Transverse colon (tissue), 4 donors: ENCODE measurements at places on chromosomes 7 and 10.

DNA sequence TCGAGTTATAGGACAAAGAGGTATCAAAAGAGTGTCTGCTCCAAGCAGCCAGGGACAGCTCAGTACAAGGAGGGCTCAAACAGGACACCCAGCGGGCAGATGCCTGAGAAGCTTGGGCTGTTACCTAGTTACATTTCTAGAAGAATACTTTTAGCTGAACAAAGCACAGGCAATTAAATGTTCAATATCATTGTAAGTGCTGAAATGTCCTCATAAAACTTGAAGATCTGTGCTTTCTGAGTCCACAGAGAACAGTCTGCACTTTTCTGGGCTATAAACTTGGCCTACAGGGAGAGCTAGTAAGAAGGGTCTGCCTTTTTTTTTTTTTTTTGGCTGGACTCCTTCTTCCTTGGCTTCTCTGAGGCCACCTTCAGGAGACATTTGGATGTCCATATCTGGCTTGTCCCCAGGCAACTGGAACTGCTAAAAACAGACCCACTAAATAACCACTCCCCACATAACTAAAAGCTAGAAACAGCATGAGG lies 123.2 kb downstream of the SLC16A9 start:
- DNase-seq, result no peak

DNA sequence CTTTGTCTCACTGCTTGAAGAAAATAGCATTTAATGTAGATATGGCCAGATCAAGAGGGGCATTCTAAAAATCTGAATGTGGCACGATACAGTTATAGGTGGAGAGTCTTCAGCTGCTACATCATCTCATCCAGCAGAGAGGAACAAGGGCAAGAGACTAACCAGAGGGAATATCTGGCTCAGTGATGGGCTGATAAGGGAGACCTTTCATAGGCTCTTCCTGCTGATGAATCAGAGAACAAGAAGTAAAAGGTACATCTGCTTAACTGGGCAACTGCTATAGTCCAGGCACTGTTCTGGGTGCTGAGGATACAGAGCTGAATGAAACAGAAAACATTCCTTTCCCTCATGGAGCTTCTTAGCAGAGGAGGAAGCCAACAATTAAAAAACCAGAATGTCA lies 37.9 kb downstream of the PIP4K2A start:
- no peak for DNase-seq

DNA sequence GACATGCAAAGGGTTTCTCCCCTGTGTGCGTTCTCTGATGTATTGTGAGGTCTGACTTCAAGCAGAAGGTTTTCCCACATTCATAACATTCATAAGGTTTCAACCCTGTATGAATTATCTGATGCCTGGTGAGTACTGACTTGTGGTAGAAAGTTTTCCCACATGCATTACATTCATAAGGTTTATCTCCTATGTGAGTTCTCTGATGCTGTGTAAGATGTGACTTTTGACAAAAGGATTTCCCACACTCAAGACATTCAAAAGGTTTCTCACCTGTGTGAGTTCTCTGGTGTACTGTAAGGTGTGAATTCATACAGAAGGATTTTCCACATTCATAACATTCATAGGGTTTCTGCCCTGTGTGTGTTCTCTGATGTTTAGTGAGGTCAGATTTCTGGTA lies 45.1 kb downstream of the ZNF33B start:
- no peak for DNase-seq

DNA sequence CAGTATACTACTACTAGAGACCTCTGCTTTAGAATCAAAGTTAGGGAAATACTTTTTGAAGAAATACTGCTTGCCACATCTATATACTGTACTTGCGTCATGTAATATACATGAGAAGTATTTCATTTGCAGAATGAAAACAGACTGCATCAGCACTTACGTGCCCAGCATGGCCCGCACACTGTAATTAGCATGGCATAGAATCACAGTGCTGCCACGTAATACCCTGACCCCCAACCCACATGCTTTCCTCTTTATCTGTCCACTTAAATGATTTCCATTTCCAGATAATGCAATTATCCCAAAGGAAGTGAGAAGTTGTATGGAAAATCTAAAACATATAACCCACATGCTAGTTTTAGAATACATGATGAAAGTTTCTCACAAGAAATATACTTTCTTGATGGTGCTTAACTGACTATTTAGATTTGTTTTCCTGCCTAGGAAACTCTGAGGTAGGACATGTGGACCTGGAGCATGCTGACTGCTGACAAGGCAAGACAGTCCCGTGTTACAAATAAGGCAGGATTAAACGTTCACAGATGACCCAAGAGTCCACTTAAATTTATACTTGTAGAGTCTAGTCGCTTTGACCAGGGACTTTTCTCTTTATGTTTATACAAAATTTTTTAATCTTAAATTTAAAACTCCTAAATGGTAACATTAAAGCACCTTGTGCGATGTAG lies 12.6 kb downstream of the USP6NL start:
- no peak for DNase-seq

DNA sequence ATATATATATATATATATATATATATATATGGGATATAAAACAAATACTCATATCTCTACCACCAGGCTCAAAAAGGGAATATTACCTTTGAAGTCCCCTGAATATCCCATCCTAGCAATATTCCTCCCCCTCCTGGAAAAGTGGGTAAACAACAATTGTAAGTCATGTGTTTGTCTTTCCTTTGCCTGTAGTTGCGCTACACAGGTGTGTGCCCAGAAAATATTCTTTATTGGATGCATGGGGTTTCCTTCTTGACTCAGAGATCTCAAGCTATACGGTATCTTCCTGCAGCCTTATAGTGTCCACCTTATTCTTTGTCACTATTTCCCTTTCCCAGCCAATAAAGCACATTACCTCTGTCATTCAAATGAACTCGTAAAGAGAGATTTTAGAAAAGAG lies 54.2 kb downstream of the MET start:
- no peak for DNase-seq

- DNase-seq, result no peak
Measured at GRCh38 chr7:45101748-45102147, 9.7 kb downstream of the TBRG4 start.

- DNase-seq, result no peak
Measured at GRCh38 chr10:51198170-51198569, 123.9 kb downstream of the PRKG1 start.

DNA sequence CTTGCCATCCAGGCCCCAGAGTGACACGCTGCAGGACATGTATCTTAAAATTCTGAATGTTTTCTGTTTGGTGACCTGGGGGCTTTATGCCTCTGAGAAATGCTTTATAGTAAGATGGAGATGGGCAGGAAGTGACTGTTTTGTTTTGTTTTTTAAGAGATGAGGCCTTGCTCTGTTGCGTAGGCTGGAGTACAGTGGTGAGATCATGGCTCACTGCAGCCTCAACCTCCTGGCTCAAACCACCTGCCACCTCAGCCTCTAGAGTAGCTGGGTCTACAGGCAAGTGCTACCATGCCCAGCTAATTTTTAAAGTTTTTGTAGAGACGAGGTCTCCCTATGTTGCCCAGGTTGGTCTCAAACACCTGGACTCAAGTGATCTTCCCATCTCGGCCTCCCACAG lies 20.6 kb downstream of the ZNF777 start:
- DNase-seq, result no peak
